Stimulated activated CD8-positive, alpha-beta memory T cell treated with anti-CD3 and anti-CD28 coated beads, Interleukin-4, amount 100 ng/mL, for 1 hour (primary cell): ENCODE measurements at places on chromosomes 12 and 14.
A peak's percentile ranks its signal among the peaks of the same experiment; 100 is the strongest.

DNA sequence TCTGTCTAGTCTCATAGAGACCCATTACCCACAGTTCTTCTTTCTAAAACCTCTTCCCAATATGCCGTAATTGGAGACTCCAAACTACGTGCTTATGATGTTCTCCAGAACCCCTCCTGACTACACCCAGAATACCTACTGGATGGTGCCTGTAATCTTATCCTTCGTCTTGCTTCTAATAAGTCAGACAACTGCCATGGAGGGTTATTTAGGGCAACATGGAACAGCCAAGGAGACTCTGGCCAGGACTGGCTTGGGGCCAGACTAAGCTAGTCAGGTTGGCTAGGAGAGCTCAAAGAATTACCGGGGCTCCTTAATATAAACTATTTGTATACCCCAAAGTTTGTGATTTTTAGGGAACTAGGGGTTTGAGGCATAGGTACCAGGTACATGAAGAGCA lies 6.8 kb downstream of the PFKM start:
- DNase-seq = no peak

GRCh38 chr14:75299059-75299458 lies 20.4 kb downstream of the FOS start:
- no peak for DNase-seq

- DNase-seq = no peak
Observed at GRCh38 chr14:65834812-65835211, 422.3 kb downstream of the FUT8 start.

GRCh38 chr12:52821826-52822660 lies 8.1 kb upstream of the KRT4 start:
- no peak for DNase-seq

DNA sequence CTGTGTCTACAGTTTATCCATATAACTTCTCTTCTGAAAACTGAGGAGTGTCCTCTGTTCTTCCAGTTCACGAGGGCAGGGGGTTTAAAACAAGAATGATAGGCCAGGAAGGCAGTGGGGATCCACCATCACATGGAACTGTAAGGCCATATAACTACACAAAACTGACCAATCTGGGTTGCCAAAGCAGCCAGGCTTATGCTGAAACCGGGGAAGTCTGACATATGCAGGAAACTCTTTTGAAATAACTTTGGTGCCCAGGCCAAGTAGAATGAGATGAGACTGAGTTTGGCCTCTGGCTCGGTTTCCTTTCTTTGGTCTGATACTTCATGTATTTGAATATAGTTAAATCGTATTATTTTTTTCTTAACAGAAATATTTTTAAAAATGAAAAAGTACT lies 18.0 kb upstream of the ATF1 start:
- DNase-seq = no peak

- DNase-seq = peak; percentile 16
Observed at GRCh38 chr12:50166799-50167048, 445 bp downstream of the CERS5 start.

- DNase-seq = no peak
Observed at GRCh38 chr12:1842183-1842904, 22.0 kb downstream of the LRTM2 start.

DNA sequence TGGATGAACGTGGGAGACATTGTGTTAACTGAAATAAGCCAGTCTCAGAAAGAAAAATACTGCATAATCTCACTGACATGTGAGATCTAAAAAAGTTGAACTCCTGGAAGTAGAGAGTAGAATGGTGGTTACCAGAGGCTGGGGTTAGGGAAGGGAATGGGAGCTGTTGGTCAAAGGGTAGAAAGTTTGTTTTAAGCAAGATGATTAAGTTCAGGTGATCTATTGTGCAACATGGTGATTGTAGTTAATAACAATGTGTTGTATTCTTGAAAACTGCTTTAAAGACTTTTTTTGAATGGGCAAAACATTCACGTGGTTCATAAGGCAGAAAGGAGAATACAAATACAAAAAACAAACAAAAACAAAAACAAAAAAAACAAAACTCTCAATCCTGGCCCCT lies 460.4 kb upstream of the TBX3 start:
- DNase-seq = no peak

GRCh38 chr14:103456167-103456835 lies 66.3 kb downstream of the CKB start:
- DNase-seq = no peak

- DNase-seq = no peak
Observed at GRCh38 chr12:180445-180844, 33.5 kb downstream of the SLC6A12 start.

- DNase-seq = no peak
Observed at GRCh38 chr12:47417121-47417520, 288.7 kb downstream of the RPAP3 start.

DNA sequence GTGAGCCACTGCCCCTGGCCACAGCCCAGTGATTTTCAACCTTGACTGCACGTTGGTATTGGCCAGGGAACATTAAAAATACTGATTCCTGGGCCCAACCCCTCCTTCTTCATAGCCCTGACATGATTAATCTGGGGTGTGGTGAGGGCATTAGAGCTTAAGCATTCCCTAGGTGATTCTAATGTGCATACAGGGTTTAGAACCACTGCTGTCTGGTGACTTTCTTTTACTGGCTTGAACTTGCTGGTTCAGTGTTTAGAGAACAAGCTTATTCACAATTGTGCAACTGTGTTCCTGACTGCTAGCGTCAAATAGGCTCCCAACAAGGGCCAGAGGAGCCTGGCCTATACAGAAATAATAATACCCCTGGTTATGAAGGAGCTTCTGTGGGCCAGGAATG lies 488.8 kb upstream of the CCDC196 start:
- DNase-seq = no peak

DNA sequence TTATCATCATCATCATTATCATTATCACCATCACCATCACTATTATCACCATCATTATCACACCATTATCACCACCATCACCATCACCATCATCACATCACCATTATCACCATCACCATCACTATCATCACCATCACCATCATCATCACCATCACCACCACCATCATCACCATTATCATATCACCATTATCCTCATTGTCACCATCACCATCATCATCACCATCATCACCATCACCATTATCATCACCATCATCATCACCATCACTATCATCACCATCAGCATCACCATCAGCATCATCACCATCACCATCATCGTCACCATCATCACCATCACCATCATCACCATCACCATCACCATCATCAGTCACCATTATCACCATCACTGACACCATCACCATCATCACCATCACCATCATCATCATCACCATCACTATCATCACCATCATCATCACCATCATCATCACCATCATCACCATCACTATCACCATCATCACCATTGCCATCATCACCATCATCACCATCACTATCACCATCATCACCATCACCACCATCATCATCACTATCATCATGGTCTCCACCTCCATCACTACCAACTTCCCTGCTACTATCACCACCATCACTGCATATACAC lies 20.2 kb upstream of the GALNT9 start:
- DNase-seq = no peak

DNA sequence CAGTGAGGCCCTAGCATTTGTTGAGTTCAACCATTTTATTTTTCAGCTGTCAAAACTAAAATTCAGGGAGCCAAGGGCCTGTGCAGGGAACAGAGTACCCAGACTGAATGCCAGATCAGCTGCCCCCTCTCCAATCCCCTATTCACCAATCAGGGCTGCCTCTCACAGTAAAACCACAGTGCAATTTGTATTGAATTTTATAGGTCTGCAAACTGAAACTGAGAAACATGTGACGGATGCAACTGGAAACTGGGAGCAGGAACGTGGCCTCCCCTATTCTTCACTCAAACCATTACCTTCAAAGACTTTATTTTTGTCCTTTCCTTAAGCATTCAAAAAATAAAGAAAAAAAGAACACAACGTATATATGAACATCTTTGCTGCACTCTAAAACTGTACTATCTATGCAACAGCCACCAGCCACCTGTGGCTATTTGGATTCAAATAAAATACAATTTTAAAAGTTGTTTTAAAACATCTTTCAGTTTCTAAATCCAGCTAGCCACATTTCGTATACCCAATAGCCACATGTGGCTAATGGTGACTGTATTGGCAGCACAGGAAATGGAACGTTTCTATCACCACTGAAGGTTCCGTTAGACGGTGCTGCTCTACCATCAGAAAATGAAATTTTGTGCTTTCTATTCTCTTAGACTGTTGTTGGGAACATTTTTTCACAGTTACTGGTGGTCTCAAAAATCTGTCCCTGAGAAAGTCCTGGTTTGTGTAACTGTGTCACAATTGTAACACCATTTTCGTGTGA lies 371.3 kb upstream of the FAR2 start:
- DNase-seq = no peak

- DNase-seq = no peak
Observed at GRCh38 chr12:56631790-56632700, 1.9 kb upstream of the BAZ2A start.

GRCh38 chr12:16610001-16610585 lies 4.1 kb upstream of the LMO3 start:
- no peak for DNase-seq

- DNase-seq = no peak
Observed at GRCh38 chr14:21241218-21241819, 27.9 kb downstream of the HNRNPC start.

DNA sequence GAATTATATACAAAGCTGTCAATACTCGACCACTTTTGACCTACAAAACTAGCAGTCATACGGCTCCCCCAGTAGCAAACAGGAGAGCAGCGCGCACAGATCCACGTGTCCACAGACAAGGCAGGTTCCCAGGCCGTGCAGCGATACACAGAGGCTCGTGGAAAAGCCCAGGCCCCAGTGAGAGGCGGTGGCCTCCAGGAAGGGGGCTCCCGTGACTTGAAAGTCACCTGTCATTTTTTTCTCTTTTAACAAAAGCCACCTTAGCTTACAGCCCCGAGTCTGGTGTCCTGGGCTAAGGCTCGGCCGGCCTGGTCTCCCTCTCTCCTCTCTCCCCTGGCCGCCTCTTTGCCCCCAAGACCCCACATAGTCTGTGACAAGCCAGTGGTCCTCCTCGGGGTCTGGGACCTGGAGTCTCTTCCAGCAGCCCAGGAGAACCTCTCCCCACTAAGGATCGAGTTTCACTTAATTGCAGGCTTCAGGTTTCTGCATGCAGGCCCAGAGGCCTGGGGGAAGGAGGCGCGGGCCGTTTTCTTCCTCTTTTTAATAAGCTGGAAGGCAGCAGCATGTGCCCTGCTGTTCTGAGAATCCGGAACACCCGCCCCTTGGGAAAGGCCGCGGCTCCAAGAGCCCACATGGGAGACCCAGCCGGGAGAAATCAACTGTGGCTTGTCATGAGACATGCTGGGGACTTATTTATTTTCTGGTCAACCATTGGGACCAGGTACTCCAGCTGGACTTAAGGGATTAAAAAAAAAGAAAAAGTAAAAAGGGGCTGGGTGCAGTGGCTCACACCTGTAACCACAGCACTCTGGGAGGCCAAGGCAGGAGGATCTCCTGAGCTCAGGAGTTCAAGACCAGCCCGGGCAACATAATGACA lies 15.9 kb downstream of the NCOR2 start:
- DNase-seq = no peak

DNA sequence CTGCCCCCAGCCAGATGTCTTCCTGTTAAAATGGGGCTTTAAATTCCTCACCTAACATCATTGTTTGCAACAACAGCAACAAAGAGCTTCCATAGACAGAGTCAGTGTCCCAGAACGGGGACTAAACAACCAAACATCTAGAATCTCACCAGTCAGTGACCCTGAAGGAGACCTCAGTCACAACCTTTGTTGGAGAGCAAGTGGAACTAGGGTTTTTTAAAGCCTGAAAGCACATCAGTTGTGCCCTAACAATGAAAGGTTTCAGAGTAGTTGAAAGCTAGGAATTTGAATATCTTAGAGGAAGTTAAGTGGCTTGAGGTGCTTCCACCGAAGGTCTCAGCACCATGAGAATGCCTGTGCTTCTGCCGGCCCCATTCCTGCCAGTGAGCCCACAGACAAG lies 5.0 kb upstream of the ALDH2 start:
- no peak for DNase-seq

- no peak for DNase-seq
Observed at GRCh38 chr14:35234012-35234805, 58.0 kb upstream of the PSMA6 start.

- DNase-seq = no peak
Observed at GRCh38 chr12:45503899-45504298, 225.6 kb upstream of the ARID2 start.

GRCh38 chr12:27398466-27398865 lies 48.1 kb upstream of the SMCO2 start:
- no peak for DNase-seq

GRCh38 chr12:64716839-64717455 lies 42.3 kb downstream of the GNS start:
- no peak for DNase-seq

- DNase-seq = no peak
Observed at GRCh38 chr12:29552324-29552927, 54.9 kb upstream of the OVCH1 start.

GRCh38 chr12:132307976-132308852 lies 21.2 kb downstream of the GALNT9 start:
- DNase-seq = no peak

DNA sequence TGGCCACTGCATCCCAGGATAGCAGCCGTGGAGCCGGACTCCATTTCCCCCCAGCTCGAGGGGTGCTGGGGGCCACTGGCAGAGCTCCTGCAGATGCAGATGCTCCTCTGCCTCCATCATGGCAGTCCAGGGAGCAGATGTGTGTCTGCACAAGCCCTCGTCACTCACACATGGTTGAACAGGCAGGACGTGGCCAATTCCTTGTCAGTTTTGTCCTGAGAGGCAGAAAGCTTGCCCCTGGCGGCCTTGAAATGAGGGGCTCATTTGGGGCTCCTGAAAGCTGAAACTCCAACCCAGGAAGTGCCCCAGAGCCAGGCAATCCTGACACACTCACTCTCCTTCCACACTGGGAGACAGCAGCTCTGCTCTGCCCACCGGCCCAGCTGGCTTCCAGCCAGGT lies 100.9 kb upstream of the C14orf180 start:
- DNase-seq = no peak

GRCh38 chr12:104632724-104633201 lies 176.0 kb downstream of the CHST11 start:
- no peak for DNase-seq

- no peak for DNase-seq
Observed at GRCh38 chr14:57659052-57659451, 165.4 kb upstream of the CCDC198 start.

DNA sequence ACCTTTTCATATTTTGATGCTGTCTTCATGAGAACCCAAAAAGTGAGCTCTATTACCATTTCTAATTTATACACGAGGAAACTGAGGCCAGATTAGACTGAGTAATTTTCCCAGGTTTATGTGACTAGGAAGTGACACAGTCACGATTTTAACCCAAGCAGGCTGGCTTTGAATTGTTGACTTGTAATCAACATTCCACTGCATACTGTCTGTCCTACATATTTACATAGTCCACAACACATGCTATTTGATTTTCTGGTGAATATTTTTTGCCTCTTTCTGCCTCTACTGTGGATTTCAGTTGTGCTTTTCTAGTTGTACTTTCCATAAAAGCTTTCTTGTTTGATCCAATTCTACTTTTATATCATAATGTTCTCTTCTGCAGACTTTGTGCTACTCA lies 8.2 kb downstream of the TAS2R7 start:
- DNase-seq = no peak
